ENCODE measurements at places on chromosomes 5 and 9.

DNA sequence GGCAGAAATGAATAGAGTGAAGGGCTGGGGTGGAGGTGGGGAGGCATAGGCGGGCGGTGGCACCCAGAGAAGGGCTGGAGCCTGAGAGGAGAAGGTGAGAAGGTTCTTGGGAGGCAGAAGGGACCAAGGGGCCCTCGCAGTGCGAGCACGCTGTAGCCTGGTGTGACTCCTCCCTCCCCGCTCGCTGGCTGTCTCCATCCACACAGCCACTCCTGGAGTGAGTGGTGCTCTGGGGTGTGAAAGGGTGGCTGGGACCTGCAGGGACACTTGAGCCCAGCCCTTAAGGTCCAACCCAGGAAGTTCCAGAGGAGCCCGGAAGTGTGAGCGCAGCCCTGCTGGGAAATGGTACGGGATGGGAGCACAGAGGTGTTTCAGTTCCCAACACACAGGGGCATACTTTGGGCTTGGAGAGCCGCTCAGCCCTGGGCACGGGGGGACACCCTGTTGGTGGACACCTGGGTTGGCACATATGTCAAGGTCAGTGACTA, 9.3 kb upstream of the SCGB3A1 start:
- DNase-seq = no peak

GRCh38 chr9:111730937-111731567, 63.7 kb downstream of the SHOC1 start:
- DNase-seq = no peak

DNA sequence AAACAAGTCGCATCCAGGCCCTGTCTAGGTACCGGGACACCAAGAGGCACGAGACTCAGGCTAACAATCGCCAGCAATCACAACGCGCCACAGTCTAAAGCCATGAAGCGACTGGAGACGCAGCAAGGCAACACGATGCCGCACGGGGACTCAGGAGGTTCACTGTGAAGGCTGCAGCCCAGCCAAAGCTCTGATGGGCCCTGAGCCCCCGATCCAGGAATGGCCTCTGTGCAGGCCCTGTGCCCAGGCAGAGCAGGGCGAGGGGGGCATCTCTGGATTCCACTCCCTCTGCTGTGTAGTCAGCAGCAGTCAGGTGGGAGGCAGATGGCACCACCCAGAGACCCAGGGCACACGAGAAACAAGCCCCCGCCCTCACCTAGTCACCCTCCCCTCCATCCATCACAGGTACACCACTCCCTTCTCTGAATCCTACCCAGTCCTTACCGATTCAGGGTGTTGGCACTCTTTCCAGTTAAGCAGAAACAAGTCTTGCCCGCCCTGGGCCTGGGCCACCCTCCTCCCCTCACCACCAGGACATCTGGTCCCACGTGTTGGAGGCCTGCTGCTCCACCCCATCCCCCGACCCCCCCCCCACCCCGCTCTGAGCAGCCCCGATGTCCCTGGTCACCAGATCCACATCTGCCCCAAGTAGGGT, 1.1 kb downstream of the RALGDS start:
- DNase-seq = peak; percentile 41

- no peak for DNase-seq
These were observed 44.5 kb downstream of the SPRY4 start for GRCh38 chr5:142280066-142281007.

GRCh38 chr5:16819522-16820167, 116.4 kb downstream of the MYO10 start:
- DNase-seq = peak; percentile 4

GRCh38 chr9:71072587-71072986, 48.8 kb downstream of the TRPM3 start:
- no peak for DNase-seq

- no peak for DNase-seq
These were observed 201.1 kb downstream of the SNX18 start for GRCh38 chr5:54718656-54719055.

DNA sequence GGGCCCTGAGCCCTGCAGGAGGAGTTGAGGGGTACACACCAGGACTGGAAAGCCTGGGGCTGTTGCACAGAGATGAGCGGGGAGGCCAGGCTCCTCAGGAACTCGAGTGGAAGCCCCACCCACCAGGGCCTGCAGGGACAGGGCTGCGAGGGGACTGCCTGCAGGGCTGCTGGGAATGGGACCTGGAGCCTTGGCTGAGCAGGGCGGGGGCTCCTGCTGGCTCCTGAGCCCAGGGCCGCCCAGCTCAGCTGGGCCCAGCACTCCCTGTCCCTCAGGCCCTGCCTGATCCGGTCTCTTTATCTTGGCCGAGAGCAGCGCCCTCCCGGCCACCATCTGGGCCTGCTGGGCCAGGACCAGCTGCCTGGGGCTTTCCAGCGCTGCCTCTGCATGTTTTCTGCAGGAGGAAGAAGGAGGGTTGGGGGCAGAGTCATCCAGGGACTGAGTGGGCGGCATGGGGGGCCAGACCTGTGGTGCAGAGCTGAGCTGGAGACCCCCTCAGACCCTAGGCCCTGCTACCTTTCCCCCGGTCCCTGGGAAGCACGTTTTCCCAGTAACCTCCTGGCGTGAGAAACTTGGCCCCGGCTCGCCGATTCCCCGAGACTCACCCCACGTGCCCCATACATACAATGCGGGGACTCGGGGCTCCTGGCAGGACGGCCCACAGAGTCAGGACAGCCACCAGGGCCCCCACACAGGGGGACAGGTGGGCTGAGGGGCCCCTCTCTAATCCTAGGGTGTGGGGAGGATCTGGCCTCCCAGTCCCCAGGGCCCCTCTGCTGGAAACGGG, 9.4 kb downstream of the LCN12 start:
- DNase-seq = no peak

DNA sequence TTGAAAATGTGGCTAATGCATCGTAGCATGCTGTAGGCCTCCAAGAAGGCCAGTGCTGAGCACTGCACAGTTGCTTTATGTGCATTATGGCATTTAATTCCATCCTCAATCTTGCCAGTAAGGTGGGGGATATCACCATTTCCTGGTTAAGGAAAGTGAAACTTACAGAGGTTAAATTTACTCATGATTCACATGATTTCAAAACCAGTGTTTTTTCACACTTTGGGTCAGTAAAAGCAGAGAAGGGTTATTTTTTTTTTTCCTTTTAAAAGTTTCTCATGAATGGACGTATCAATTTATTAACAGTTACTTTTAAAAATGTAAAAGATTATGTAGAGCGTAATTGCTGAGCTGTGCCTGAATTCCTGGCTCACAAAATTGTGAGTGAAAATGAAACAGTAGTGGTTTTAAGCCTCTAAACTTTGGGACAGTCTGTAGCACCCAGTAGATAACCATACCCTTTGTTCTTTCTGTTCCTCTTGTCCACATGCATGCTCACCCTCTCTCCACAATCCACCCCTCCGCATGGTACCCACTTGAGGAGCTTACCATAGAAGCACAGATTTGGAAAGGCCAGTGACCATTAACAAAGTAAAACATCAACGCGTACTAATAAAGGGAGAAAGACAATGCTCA, 21.2 kb downstream of the MAST4 start:
- no peak for DNase-seq

DNA sequence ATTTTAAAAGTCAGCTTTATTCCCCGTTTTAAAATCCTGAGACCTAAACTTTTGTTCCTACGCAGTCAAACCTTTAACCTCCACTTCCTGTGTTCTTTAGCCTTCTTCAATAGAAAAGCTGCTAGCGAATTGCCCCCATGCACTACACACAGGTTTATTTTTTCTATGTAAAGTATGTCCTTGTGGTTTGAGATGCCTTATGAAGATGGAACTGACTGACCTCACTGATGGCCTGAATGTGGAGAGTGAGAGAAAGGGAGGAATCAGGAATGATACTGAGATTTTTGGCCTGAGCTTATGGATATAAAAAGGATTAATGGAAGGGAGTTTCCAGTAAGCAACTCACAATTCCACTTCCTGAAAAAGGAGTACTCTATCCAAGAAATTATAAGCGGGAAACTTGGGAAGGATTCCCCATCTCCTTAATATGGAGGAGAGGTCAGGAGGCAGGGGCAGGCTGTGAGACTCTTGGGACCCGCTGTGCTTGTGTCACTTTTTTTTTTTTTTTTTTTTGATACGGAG, 89.5 kb downstream of the UGCG start:
- no peak for DNase-seq

DNA sequence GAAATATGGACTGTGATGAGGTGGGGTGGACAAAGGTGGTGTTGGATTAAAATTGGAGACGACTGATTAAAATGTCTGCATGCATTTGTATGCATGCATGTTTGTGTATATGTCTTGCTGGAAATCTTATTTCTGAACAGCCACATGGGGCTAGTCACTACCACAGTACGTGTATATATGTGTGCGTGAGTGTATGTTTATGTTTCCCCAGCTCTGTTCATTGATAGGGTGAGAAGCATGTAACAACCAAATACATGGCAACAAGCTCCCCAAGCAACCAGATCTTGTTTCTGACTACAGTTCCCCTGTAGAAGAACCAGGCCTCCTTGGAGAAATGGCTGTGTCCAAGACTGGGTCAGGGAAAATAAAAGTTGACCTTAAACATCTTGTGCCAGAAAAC, 139.7 kb downstream of the GNA14 start:
- DNase-seq = no peak

DNA sequence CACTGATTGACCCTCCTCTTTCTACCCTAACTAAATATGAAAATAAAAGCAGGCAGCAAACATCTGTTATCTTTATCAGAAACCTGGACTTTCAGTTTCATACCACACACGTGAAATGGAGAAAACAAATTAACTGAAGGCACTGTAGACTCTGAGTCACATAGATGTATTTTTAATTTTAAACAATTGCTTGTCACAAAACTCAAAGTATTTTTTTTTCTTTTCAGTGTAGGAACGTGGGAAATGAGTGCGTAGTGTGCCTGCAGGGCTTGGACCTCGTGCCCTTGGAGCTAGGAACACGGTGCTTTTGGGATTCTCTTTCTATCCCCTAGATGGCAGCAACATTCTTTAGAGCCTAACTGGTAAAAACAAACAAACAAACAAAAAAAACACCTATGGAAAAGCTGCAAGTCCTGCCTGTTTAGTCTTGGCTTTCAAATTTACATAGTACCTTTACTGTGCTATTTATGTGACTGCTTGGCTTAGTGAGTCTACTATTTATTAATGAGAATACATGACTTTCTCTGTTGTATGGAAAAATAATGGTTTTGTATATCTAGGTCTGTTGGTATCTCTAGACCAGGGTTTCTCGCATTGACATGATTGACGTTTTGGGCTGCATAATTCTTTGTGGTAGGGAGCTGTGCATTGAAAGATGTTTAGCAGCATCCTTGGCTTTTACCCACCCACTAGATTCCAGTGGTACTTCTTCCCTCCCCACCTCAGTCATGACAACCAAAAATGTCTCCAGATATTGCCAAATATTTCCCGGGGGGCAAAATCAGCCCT, 16.8 kb upstream of the ACTBL2 start:
- DNase-seq = peak; percentile 74

DNA sequence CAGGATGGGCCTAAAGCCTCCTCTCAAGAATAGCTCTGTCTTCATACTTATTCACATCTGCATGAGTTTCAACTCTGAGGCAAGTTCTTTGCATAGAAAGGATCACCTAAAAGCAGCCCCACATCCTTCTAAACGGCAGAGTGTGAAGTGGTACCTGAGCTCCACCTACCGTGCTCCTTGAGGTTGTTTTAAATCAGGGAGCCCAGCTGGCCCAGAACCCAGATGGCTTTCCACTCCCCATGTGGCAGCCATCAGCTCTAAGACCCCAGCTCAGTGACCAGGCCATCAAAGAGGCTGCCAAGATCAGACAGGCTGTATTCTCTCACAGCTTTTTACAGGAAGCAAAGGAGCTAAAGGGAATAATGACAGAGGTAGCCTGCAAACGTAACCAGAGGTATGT, 299.3 kb downstream of the RASEF start:
- peak; percentile 10 for DNase-seq

DNA sequence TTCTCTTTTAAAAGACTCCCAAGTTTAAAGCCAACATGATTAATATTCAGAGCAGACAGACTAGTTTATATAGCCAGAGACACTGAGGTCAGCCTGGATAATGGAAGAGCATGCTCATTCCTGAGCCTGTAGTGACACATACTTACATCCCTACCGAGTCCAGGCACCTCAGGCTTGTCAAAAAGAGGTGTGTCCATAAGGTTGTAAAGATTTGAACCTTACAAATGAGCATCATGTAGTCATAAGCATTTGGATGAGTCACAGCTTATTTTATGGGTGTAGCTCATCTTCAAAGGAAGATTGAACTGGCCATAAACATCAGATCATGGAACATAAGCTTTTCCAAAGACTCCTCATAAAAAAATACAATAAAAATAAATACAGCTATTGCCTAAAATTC, 333.5 kb downstream of the EFNA5 start:
- no peak for DNase-seq

DNA sequence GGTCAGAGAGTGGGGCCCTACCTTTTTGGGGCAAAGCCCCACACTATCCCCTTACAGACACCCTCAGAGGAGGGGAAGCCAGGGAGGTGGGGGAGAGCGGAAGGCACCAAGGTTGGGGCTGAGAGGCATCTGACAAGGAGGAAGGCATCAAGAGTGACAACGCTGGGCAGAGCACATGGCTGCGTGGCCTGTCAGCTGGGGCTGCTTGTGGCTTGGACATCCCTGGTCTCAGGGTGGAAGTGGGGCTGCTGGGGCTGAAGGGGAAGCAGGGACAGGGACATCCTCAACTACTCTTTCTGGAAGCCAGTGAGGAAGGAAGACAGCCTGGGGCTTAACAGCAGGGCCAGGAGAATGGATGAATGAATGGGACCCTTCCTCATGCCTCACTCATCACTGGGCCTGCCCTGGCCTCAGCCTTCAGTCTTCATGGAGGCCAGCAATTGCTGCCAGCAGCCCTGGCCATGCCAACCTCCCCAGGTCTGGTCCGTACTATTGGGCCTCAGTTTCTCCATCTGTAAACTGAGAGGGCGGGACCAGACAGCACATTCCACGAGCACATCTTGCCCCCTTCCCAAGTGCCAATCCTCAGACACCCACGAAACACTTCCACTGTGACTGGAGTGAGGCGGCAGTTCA, 993 bp upstream of the RALGDS start:
- no peak for DNase-seq

GRCh38 chr9:95845751-95846150, 29.7 kb upstream of the ERCC6L2 start:
- no peak for DNase-seq

DNA sequence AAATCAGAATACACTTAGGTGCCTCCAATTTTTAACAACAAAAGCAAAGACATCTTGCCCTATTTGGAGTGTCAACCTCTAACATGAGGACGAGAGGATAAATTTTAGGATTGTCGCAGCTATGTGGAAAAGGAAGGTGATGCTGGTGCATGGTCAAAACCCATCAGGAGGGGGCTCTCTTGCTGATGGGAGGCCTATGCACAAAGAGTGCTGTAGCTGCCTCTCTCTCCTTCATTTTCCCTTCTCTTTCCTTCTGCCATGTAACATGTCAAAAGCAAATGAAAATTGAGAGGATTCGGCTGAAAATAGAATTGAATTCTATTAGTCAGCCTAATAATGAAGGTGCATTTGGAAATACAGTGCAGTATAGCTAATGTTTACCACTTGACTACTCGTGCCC, 578.7 kb upstream of the ZNF462 start:
- DNase-seq = no peak
